Stimulated activated CD4-positive, alpha-beta T cell treated with anti-CD3 and anti-CD28 coated beads, Interleukin-1b, Interleukin-23, amount 100 ng/mL, for 48 hours (primary cell): ENCODE measurements at places on chromosomes 13 and 19.

DNA sequence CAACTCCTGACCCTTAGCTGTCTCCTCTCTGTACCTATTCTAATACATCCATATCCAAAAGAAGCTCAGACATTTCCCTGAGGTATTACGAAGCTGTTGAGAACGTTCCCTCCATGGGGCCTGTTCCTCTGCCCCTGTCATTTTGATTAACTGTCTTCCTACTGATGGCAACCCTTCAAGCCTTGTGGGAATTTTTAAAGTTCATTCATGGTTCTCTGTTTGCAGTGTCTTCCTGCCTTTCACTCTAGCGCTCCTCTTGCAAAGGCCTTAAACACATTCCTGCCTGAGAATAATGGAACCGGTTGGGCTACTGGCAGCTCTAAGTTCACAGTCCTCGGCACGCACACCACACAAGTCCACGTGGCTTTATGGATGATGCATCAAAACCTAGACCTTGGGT lies 66.1 kb downstream of the LHFPL6 start:
- DNase-seq, result no peak

DNA sequence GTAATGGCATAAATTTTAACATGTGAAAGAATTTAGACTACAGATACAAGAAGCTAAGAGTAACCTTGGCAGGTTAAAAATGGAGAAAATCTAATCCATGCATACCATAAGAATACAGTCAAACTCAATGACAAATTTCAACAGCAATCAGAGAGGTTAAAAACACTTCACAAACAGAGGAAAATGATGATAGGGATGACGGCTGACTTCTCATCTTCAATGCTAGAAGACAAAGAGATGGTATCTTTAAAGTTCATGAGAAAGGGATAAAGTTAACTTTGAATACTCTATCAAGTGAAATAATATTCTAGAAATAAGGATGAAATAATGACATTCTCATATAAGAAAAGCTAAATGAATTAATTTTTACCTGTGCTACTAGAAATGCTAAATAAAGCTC lies 1130.2 kb upstream of the MIR17HG start:
- DNase-seq, result no peak

GRCh38 chr19:56750658-56751057 lies 79.1 kb upstream of the ZNF835 start:
- DNase-seq, result no peak

DNA sequence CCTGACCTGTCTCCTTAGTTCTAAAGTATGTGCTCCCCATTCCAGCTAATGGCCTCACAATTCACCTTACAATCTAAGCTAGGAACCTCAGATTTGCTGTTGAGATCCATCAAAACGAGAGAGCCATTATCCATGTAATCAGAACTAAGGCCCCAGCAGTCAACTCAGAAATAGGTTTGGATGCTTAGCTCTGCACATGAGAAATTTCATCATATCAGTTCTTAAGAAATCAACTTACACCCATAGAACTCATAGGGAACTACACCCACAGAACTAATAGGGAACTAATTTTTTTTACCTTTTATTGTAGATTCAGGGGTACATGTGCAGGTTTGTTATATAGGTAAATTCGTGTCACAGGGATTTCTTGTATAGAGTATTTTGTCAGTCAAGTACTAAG lies 28.7 kb downstream of the CYSLTR2 start:
- no peak for DNase-seq

- no peak for DNase-seq
Observed at GRCh38 chr19:5191091-5191490, 149.5 kb downstream of the PTPRS start.

DNA sequence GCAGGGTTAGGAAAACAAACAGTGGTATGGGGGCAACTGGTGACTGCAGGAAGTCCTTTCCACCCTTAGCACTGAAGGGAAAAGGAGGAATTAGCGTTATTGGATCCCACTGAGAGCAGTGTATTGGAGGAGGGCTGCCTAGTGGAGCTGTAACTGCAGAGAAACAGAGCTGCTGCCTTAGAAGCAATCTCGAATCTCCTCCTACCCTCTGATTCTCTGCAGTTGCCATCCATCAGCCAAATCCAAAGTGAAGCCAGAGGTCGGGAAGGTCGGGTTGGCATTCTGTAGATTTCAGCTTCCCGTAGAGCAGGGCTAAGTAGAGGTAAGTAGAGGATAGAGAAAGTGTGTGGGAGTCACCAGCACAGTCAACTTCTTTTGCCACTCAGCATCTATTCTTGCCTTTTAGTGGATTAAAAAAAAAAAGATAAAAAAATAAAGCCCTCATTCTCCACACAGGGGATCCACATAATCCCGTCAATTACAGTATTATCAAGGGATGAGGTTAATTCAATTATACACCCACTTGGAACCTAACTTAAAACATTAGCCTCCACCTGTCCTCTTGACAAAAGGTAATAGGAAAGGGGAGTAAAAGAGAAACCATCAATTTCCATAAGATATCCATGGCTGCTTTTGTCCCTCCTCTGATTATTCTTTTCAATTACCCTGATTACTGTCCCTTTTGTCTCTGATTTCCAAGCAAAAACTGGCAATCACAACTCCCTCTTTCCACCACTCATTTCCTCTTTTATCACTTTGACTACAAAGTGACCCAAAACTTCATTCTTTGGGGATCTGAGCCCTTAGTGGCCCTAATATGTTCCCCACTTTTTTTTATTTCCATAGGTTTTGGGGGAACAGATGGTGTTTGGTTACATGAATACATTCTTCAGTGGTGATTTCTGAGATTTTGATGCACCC lies 234.7 kb downstream of the RBM26 start:
- no peak for DNase-seq

DNA sequence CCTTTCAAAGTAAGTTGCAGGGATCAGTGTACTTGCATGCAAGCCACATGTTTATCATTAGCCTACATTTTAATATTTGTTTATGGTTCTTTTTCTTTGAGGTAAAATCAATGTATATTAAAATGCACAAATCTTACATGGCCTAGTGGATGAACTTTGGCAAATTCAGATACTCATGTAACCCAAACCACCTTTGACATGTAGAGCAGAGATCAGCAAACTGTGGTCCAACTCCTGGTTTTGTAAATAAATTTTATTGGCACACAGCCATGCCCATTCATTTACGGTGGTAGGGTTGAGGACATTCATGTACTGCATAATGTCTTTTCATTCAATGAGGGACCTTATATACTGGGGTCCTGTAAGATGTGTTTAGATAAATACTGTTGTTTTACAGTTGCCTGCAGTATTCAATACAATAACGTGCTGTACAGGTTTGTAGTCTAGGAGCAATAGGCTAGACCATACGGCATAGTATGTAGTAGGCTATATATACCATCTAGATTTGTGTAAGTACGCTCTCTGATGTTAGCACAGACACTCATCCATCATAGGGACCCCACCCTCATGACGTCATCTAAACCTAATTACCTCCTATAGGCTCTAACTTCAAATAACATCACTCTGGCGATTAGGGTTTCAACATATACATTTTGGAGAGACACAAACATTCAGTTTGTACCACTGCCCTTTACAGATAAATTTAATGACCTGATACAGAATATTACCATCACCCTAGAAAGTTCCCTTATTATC lies 5.7 kb downstream of the NDFIP2 start:
- no peak for DNase-seq

DNA sequence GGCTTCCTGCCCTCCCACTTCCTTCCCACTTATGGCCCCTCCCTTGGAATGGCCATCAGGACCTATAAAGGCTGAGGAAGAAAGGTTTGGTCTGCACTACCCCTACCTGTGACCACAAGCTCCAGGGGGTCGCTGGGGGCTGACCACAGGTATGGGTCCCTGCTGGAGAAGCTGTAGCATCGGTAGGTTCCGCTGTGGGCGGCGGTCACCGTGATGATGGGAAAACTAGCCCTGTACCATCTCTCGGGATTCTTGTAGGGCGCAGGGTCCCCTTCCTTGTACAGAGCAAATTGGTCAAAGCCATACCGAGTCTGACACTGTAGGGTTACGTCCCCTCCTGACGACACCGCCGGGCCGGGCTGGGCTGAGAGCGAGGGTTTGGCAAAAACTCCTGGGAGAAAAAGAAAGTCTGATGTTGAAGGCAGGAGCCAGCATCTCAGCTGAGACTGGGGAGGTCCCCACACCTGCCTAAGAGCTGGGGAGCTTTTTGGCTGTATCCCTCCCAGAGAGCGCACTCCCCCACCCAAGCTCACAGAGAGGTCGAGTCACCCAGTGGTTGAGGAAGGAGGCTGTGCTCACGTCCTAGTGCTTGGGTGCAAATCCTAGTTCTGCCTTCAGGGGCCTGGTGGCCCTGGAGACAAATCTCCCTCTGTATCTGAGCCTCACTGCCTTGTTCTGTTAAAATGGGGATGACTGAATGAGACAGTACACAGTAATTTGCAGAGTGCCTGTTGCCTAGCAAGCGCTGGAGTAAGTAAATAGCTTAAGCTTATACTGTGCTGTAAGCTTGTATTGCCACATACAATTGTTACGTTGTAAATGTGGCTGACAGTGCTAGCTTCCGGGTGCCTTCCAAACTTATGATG lies 10.4 kb downstream of the GP6 start:
- no peak for DNase-seq

DNA sequence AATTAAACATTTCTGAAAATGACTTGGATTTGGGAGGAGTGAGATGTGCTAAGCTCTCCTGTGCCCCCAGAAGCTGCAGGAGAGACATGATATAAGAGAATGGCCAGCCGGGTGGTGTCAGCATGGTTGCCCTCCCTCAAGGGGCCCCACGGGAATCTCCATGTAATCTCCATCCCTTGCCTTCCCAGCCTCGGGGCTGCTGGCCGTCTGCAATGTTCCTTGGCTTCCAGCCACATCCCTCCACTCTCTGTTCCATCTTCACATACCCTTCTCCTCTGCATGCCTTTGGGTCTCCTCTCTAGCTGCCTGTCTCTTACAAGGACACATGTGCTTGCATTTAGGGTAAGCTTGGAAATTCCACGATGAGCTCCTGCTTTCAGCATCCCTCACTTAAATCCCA lies 172.0 kb downstream of the TSHZ3 start:
- no peak for DNase-seq

GRCh38 chr19:23378948-23379347 lies 16.3 kb downstream of the ZNF91 start:
- DNase-seq, result no peak

GRCh38 chr19:33473653-33474305 lies 47.8 kb downstream of the PEPD start:
- no peak for DNase-seq

GRCh38 chr19:28292822-28293500 lies 920.0 kb downstream of the UQCRFS1 start:
- no peak for DNase-seq

DNA sequence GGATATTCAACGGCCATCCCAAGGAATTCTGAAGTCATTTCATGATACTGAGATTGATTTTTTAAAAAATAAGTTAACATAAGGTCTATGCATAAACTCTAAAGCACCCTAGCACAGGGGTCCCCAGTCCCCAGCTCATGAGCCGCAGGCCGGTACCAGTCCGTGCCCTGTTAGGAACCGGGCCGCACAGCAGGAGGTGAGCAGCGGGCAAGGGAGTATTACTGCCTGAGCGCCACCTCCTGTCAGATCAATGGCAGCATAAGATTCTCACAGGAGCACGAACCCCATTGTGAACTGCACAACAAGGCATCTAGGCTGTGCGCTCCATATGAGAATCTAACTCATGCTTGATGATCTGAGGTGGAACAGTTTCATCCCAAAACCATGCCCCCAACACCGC lies 31.0 kb downstream of the RCBTB1 start:
- no peak for DNase-seq

DNA sequence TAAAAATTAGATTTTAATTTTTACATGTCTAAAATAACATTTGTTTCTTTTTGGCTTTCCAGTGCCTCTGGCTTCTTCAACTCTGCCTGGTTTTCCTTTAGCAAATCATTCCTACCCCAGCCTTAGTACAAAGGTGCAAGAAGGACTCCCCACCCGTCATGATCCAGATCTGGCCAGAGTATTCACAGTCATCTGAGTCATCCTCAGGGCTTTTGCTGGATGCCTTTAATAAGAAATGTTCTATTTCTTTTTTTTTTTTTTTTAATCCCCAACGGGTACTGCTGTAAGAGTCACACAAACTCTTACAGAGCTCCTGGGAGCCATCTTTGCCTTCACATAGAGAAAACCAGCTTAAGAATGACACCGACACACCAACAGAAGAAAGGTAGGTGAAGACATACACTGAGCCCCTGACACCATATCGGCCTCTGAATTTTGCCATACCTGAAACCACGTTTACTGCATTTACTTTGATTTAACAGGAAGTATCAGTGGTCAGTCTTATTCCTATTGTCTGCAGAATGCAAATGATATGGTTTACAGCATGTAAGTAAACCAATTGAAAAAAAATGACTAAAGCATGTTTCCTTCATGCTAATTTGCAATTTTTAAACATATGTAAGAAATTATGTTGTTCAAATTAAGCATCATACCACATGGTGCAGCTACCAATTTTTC lies 184.4 kb downstream of the NALCN start:
- no peak for DNase-seq
